ENCODE measurements at places on chromosomes 4 and X.

GRCh38 chrX:134368126-134368525 is 91.8 kb upstream of the HPRT1 start:
- no peak for DNase-seq

GRCh38 chr4:16066586-16067128 is 17.2 kb downstream of the PROM1 start:
- no peak for DNase-seq

GRCh38 chr4:86441175-86441936 is 81.5 kb upstream of the MAPK10 start:
- no peak for DNase-seq

DNA sequence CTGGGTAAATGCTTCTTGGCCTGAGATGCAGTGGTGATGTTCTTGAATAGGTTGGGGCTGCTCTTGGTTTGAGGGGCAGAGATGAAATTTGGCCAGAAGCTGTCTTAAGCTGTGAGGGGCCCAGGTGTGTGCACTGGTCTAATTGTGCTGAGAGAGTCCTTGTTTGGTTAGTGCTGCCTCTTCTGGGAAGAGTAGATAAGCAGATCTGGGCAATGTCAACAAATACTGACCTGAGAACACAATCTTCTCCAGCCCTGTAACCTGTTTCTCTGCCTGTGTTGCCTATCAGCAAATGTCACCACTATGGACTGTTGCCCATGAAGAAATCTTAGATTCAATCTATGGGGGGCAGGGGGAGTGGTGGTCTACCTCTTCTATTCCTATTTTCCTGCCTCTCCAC is 17.2 kb upstream of the USP27X start:
- DNase-seq: no peak

DNA sequence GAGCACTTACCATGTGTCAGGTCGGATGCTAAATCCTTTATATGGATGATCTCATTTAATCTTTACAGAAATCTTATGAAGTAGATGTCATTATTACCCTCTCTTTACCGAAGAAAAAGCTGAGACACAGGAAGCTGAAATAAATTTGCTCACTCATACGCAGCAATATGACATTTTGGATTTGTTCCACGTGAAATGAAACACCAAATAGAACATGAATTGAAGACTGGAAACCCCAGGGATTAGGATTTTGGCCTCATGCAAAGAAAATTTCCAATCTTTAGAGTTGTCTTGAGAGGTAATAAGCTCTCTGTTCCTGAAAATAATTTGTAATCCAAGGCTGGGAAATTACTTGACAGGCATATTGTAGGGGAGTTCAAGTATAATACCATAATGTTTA is 354.4 kb upstream of the CLNK start:
- DNase-seq: no peak

- peak; percentile 33 for DNase-seq
Observed at GRCh38 chrX:149962859-149963757, 24.8 kb upstream of the EOLA2 start.

DNA sequence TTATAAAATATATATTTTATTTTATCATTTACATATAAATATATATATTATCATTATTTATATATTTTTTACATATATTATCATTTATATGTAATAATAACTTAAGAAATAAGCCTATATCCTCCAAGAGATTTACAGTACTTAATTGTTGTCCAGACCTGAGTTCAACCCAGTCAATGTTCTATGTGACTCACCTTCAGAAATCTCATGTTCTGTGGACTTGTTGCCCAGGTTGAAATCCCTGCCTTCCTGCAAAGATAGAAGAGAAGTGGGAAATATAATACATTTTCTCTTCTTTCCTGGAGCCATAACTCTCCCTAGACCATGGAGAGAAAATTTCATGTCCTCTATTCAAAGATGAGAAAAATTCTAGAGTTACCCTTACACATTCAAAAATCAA is 247.3 kb downstream of the PARM1 start:
- DNase-seq: no peak

DNA sequence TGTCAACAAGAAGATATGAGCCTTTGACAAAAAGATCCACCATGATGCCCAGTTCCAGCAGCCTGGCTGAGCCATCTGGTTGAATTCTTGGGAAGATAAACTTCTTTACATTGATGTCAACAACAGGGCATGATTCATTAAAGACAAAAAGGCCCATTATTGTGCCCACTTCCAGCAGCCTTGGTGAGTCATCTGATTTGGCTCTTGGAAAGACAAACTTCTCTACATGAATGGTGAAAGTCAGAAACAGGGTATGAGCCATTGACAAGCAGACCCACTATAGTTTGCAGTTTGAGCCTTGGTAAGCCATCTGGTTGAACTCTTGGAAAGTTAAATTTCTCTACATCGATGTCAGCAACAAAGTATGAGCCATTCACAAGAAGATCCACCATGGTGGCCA is 4.1 kb upstream of the CSF2RA start:
- no peak for DNase-seq

DNA sequence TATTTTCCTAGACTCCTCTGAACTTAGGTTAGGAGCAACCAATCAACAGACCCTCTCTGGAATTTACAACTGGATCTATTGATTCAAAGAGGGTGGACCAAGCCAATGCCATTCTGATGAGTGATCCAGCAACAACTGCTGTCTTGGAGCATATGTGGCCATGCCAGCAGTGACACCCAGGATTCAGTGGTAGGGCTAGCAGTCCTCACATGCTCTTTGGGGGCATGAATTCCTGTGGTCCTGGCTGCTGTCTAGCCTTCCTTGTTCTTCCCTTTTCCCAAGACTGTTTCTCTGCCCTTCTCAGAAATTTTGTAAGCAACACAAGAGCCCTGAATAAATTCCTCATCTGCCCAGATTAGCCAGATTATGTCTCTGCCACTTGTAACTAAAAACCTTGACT is 61.5 kb upstream of the GATB start:
- DNase-seq: no peak

- no peak for DNase-seq
Observed at GRCh38 chrX:46325312-46325877, 219.8 kb downstream of the ZNF674 start.

DNA sequence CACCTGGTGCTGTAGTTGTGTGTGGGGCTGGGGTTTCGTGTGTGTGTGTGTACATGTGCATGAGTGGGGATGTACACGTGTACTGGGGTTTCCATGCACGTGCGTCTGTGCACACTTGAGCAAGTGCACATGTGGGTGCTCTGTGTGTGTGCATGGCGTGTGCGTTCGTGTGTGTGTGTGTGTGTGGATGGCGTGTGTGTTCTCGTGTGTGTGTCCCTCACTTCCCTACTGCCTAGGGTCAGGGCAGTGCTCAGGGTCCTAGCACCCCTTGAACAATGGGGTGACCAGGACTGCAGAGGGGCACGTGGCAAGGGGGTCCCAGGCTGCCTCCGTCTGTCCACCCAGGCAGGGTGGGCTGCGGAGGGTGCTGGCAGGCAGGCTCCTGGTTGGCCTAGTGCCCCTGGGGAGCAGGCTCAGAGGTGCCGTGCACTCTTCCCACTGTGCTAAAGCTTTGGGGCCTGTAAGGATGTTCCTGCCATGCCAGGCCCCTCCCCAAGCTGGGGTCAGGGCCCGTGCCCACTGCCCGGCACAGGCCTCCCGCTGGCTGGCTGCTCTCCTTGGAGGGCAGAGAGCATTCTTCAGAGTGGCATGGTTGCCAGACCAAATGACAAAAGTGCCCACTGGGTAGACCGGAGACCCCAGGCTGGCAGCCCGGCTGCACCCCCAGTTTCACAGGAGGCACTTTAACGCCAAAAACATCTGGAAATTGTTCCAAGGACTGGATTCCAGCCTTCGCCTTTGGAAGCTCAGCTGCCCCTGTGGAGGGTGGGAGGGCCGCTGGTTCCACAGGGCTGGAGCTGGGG is 29.1 kb downstream of the FGFRL1 start:
- no peak for DNase-seq

DNA sequence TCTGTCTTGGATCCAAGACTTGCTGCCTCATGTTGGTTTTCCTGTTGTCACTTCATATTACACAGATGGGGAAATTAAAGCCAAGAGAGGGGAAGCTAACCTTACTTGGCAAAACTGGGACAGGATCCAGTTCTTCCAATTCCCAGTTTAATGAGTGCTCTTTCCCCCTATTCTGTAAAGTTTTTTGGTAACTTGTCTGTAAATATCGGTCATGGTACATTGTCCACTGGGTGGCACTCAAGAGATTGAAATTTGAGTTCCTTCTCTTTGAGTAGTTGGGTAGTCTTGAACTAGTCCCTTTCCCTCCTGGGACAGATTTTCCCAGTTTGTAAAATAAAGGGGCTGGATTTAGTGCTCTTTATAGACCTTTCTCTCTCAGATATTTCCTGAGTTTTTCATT is 12.4 kb upstream of the EOLA2 start:
- DNase-seq: no peak

- no peak for DNase-seq
Observed at GRCh38 chr4:15149839-15150592, 147.7 kb downstream of the CPEB2 start.

DNA sequence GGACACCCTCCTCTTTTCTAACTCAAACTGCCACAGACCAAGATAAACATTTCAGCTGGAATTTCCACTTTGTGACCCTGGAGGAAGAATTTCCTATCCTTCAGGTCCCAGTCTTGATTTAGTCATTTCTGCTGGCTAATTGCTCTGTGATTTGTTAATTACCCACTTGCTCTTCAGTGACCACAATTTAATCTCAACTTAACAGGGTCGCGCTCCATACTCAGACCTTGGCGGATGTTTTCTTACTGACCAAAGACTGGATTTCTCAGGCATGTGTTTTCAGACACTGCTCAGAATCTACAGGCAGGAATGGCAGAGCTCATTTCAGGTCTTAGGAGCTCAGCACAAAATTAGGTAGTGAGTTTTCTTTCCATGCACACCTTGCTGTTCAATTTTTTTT is 188.9 kb downstream of the ASMT start:
- no peak for DNase-seq

DNA sequence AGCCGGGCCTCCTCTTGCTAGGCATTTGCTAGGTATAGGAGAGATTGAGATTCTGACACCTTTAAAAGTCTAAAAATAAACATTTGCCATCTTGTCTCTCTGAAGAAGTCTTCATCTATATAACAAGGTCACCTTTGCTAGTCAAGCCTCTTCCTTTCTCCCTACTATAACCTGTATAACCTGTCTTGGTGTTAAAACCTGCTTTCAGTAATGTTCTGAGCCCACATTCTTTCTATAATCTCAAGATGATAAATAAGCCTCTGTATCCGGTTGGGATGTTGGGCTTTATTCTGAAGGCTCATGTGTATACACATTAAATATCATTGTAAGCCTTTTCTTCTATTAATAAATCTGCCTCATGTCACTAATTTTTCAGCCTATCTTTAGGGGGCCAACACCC is 10.2 kb downstream of the ASIC5 start:
- no peak for DNase-seq

- DNase-seq: no peak
Observed at GRCh38 chr4:85446141-85446861, 28.6 kb upstream of the ARHGAP24 start.

DNA sequence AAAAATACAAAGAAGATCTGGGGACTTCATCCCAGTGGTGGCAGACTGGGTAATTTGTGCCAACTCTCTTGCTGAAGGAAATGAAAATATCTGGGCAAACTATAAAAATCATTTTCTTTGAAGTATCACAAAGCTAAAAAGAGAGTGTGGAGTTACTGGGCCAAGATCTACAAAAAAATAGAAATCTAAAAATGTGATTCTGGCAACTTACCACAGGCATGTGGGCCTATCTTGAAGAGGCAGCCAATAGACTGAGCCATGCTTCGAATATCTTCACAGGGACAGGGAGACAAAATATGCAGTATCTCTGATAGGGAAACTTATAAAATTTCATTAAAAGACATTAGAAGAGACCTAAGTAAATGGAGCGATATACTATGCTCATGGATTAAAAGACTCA is 168.8 kb downstream of the RCHY1 start:
- DNase-seq: no peak

GRCh38 chrX:38799995-38800580 is 1.2 kb upstream of the MID1IP1 start:
- DNase-seq: no peak

DNA sequence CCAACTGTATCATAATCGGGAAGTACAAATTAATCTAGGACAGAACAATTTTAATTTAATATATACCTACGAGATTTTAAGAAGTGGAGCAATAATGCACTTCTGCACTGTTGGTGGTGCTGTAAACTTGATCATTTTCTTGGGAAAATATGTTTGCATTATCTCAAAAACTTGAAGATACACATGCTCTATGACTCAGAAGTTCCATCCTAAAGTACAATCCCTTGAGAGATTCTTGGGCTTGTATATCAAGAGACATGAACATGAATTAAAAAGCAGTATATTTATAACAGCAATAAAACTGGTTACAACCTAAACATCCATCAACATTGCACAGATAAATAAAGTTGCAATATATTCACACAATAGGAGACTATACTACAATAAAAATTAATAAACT is 168.8 kb downstream of the CLCN4 start:
- no peak for DNase-seq

GRCh38 chrX:101485212-101485949 is at the start of gene ARMCX4:
Gene ARMCX4 (plus strand): TSS chrX:101485456. CDS start chrX:101488590, 3,134 bp downstream.
- DNase-seq: peak; percentile 48

DNA sequence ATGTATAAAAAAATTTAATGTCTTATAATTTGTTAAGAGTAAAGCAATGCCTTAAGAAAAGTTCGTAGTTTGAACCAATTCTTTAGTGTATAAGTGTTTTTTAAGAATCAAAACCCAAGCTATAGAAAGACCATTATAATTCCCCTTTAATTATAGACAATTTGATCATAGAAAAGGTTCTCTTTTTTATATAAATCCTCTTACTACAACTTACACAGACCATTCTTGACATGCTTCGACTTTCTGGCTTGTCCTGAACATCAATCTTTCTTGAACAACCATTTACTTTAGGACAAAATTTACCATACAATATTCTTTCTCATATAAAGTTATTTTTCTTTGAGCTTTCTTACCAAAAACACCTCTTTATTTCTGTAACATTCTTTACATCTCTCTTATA is 330.5 kb upstream of the SPANXN1 start:
- DNase-seq: no peak

DNA sequence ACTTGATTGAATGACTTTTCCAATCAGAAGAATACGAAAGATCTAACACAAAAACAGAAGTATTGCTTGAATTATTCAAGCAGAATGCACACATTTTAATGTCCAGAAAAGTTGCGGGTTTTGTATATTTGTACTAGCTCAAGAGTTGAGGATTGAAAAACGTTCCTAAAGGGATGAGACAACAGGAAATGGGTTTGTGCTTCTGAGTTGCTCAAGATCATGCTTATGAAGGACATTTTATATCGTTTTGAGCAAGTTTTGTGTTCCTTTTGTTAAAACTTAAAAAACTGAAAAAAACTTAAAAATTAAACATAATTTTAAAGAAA is 353 bp upstream of the SMIM10 start:
- no peak for DNase-seq

- no peak for DNase-seq
Observed at GRCh38 chr4:184318852-184319251, 101.2 kb upstream of the ENPP6 start.

- no peak for DNase-seq
Observed at GRCh38 chr4:98446499-98447375, 185.6 kb downstream of the RAP1GDS1 start.
